Smooth muscle cell of bladder (primary cell): ENCODE measurements at places on chromosomes 4 and X. TPM values are rescaled to one million over a fixed set of nuclear protein-coding genes. Genes with fewer than 3 reads are reported as not detected.

EMCN gene
- under 0.01 and 0.65 TPM in 2 replicates for total RNA-seq

MAGEA6 gene
- under 0.01 TPM in 1 of 2 replicates, not detected in the other for total RNA-seq

FAAH2 gene
- 0.28 TPM in 1 of 2 replicates, not detected in the other for total RNA-seq

MAB21L2 gene
- total RNA-seq = under 0.01 TPM in 1 of 2 replicates, not detected in the other

HTN3 gene
- not detected in 2 replicates for total RNA-seq

P2RY8 gene
- total RNA-seq = not detected in 2 replicates

MAGEA10 gene
- not detected in 2 replicates for total RNA-seq

VCX gene
- not detected in 2 replicates for total RNA-seq

ADH7 gene
- not detected in 2 replicates for total RNA-seq

GPR82 gene
- total RNA-seq = not detected in 2 replicates

NR3C2 gene
- 1.00 and 1.9 TPM in 2 replicates for total RNA-seq

PLS3 gene
- total RNA-seq = 249 and 338 TPM in 2 replicates

DDX3X gene
- 204 and 237 TPM in 2 replicates for total RNA-seq

DCLK2 gene
- 5.8 and 8.9 TPM in 2 replicates for total RNA-seq

COL4A5 gene
- total RNA-seq = 35.2 and 102 TPM in 2 replicates

NHS gene
- total RNA-seq = 1.2 and 1.3 TPM in 2 replicates

SLC9A6 gene
- total RNA-seq = 17.2 and 18.4 TPM in 2 replicates

SHROOM2 gene
- under 0.01 TPM in 2 replicates for total RNA-seq

NOX1 gene
- 0.14 TPM in 1 of 2 replicates, not detected in the other for total RNA-seq

CLDN2 gene
- not detected in 2 replicates for total RNA-seq

FGFBP2 gene
- total RNA-seq = not detected in 2 replicates

ARX gene
- not detected in 2 replicates for total RNA-seq

OPRPN gene
- not detected in 2 replicates for total RNA-seq

APOO gene
- 5.4 and 6.5 TPM in 2 replicates for total RNA-seq

CT47B1 gene
- total RNA-seq = not detected in 2 replicates

CDKL2 gene
- total RNA-seq = 0.14 and 0.55 TPM in 2 replicates

ARSJ gene
- 21.3 and 22.9 TPM in 2 replicates for total RNA-seq

GAB1 gene
- 5.8 and 6.1 TPM in 2 replicates for total RNA-seq

HHIP gene
- under 0.01 and 0.43 TPM in 2 replicates for total RNA-seq

FAM9C gene
- total RNA-seq = under 0.01 and 0.18 TPM in 2 replicates

FAM53A gene
- total RNA-seq = 0.74 and 0.85 TPM in 2 replicates

MAGEB1 gene
- total RNA-seq = not detected in 2 replicates

NSG1 gene
- 2.4 and 19.9 TPM in 2 replicates for total RNA-seq

CXorf65 gene
- not detected in 2 replicates for total RNA-seq

FDCSP gene
- total RNA-seq = not detected in 2 replicates

SPANXN1 gene
- not detected in 2 replicates for total RNA-seq

PGAM4 gene
- total RNA-seq = not detected in 2 replicates

ETDA gene
- not detected in 2 replicates for total RNA-seq

MAGEA4 gene
- total RNA-seq = not detected in 2 replicates

SATL1 gene
- not detected in 2 replicates for total RNA-seq

MUC7 gene
- not detected in 2 replicates for total RNA-seq
